Glomerular endothelial cell (primary cell): ENCODE measurements at places on chromosomes 7 and 10.

DNA sequence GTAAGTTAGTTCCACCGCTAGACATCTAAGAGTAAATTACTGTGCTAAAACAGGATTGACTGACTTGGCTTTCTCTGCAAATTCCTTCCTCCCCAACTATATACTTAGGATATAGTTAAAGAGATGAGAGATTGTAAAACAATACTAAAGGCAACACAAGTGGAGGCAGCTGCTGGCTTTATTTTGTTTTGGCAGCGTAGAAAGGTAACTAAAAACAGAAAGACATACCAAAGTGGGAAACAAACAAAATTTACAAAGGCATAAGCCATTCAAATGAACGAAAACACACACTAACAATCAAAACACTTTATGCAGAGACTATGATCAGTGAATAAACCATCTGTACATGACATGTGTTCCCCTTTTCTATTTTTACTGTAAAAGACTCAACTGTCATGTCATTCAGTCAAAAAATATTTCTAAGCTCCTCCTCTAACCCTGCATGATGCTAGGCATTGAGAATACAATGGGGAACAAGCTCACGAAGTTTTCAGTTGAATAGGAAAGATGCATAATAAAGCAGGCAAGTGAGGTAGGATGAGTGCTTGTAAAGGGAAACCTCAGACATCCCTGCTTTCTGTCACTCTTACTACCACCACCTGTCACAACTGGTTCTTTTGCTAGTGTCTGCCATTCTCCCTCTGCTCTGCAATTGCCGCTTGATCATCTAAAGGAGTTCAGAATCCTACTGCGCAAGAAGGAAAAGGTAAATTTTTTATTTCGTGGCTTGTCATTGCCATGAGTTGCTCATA lies 64.2 kb upstream of the COL1A2 start:
- DNase-seq: no peak

DNA sequence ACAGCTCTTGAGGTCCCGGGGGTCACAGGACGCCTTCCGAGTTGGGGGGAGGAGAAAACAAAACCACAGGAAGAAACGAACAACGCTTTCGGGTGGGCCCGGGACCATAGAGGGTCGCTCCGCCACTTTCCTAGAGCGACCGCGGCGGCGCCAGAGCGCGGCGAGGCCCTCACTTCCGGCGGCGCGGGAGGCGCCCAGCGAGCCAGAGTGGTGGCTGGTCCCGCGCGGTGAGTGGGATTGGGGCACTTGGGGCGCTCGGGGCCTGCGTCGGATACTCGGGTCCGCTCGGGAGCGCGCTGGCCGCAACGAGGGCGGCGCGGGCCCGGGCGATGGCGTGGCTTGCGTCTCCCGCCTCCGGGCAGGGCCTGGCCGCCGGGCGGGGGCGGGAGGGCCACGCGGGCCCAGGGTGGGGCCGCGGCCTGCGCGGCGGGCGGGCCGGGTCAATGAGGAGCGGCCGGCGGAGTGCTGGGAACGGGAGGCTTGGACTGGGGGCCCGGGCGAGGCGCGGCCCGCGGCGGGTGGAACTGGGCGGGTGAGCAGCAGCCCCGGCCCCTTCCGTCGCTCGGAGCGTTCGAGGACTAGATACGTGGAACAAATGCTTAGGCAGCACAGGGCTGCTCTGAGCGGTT lies at the start of gene ZNF22:
ZNF22 (plus strand) TSS at position 172 of the 629 bp plus-strand sequence. CDS start 2,446 bp downstream, outside the sequence.
- DNase-seq: no peak

- DNase-seq: peak; percentile 39
Observed at GRCh38 chr7:46257761-46258448, 336.8 kb upstream of the IGFBP3 start.

- DNase-seq: no peak
Observed at GRCh38 chr10:122062831-122063674, 74.1 kb downstream of the TACC2 start.

DNA sequence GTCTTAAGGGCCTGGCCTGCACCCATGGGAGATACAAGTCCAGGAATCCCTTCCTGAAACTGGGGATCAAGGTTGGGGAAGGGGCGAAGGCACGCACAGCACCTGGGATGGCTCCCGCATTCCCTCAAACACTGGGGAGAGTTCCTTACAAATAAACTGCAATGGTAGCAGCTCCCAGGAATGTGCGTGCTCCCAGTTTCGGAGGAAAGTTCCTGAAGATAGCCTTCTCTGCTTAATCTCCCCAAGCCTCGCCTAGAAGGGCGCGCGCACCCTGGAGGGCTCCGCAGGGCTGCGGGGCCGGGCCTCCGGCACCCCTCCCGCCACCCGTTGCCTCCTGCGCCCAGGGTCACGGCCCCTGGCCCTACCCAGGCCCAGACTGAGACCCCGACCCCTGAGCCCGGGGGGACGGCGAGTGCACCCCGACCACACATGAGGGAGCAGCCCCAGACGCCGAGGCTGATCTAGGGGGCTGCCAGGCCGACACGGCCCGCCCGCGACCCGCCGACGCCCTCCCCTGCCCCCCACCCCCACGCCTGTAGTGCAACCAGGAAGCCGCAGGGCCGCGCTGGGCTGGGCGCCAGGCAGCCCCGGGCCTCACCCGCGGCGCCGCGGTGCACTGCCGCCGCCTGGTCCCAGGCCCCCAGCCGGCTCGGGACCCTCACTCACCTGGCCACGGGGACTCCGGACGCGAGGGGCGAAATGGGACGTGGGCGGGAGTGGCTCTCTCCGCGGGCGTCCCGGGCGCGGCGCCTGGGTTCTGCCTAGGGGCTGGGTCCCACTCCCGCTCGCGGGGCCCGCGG lies 460 bp downstream of the ANXA11 start:
- no peak for DNase-seq

- no peak for DNase-seq
Observed at GRCh38 chr10:102195296-102195870, 30.7 kb upstream of the ELOVL3 start.

DNA sequence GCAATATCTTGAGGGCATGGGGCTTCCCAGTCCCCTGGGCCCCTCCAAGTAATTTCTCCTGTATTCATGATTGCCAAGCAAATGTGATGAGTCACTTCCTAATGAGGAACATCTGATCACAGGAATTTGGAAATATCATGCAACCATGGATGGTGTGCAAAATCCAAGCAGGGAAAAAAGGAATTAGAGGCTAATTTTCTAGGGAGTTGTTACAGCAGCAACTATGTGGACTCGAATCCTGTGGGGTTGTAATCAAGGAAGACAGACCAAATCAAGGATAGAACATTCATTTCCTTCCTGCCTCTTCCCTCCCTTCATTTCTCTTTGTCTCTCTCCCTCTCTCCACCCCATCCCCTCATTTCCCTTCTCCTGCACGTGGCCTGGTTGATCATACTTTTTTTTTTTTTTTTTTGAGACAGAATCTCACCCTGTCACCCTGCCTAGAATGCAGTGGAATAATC lies 23.9 kb upstream of the AGFG2 start:
- peak; percentile 22 for DNase-seq

DNA sequence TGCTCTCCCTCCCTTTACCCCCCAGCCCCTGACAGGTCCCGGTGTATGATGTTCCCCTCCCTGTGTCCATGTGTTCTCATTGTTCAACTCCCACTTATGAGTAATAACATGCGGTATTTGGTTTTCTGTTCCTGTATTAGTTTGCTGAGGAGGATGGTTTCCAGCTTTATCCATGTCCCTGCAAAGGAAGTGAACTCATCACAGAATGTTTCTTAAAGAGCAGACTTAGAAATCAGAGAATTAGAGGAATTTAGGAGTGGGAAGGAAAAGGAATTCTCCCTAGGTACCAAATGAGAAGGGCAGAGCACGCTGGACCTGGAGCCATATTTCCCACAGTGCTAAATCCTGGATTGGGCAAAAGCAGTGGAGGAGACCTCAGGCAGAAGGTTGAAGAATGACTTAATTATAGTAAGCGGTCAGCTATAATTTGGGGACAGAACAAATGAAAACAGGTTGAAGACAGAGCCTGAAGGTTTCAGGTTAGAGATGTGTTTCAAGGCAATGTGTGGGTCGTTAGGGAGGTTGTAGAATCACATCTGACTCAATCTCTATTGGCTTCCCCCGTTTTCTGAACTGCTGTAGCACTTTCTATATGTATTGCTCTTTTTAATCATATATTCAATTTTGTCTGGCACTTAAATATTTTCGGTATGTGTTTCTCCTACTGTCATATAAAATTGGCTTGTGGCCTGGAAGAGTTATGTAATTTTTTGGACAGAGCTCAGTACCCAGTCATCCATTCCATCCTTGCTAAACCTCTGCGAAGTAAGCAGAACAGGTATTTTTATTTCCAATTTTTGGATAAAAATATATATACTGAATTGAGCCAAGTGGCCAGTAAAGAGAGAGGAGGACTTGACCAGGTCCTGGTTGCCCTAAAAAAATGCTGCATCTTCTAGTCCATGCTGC lies 210.5 kb upstream of the KLF6 start:
- peak; percentile 22 for DNase-seq

GRCh38 chr10:22723783-22724182 lies 9.4 kb upstream of the PIP4K2A start:
- no peak for DNase-seq

- no peak for DNase-seq
Observed at GRCh38 chr7:17524746-17525145, 226.3 kb downstream of the AHR start.

DNA sequence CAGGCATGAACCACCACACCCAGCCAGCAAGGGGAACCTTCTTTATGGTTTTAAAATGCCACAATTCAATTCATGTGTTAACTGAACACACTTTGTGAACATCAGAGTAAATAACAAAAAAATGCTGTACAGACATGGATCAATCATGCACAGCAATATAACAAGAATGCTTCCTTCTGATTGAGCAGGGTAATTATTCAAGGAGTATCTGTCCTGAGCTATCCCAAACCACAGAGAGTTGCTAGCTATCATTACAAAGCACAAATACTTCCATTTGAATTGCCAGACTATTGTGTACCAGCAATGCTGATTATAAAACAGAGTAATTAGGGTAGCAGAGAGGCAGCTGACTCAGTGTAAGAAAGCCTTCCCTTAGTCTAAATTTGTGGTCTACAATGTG lies 11.3 kb upstream of the RHOBTB1 start:
- DNase-seq: no peak

DNA sequence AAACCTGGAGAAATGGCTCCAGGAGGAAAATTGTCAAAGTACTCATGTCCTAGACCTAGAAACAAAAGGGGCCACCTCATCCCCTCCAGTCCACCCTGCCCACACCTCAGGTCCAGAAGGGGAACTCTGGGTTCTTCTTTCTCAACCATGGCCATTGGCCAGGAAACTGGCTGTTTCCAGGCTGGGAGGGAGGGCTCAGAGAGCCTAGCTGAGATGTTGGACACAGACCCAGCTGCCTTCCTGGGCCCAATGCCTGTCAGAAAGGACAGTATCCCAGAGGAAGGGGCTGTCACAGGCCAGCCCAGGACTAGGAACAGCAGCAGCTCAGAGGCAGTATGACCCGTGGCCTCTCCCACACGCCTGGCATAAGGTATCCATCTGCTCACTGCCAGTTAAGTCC lies 9.6 kb downstream of the GRID1 start:
- DNase-seq: no peak

GRCh38 chr10:49562893-49563292 lies 24.0 kb upstream of the ERCC6 start:
- no peak for DNase-seq

GRCh38 chr10:17756557-17757217 lies 4.7 kb downstream of the TMEM236 start:
- no peak for DNase-seq

DNA sequence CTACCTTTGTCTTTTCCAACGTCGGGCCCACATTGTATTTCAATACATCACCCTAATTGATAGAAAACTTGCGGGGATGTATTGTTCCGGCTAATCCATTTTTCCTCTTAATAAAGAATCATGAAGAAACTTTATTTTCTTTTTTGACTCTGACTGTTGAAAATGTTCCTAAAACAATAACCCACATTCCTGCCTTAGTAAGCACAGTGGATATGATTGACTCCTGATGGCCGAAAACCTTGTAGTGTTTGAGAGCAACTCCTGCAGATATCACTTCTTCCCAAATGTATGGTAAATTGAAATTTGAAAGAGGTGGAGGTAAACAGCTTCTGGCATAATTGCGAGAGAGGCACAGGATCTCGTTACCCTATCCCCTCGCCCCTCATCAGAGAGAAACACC lies 65.7 kb downstream of the BICC1 start:
- DNase-seq: no peak

- peak; percentile 68 for DNase-seq
Observed at GRCh38 chr10:79266543-79267312, 80.5 kb upstream of the PPIF start.

DNA sequence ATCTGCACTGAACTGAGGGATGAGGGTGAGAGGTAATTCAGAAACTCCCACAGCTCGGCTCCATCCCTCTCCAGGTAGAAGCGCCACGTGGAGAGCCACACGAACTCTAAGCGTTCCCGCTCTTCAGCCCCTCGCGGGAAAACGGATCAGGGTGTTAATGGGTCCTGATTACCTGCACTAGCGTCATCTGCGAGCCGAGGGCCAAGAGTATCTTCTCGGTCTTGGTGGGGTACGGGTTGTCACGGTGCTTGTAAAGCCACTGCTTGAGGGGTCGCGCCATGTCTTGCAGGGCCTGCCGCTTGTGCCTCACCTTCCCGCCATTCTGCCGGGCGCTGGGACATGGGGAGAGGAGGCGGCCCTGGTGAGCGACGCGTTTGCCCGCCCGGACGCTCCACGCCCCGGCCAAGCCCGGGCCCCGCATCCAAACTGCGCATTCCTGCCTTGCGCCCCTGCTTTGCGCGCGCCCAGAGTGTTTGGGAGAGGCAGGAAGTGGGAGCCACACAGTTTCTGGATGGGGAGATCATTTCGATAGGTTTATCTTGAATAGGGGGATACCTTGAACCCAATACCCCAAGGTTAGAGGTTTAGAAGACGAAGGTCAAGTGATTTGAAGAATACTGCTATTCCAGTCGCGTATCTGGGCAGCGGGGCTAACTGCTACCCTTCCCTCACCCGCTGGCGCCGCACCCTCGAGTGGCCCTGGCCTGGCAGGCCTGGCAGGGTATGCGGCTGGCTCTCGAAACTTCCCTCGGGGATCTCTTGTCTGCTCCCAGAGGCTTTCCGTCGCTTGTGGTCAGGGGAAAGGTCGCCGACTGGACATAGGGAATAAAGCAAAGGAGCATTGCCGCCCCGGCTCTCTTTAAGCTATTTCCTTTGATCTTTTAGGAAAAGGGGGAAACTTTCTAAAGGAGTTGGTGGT lies 4.2 kb downstream of the MKX start:
- DNase-seq: no peak

DNA sequence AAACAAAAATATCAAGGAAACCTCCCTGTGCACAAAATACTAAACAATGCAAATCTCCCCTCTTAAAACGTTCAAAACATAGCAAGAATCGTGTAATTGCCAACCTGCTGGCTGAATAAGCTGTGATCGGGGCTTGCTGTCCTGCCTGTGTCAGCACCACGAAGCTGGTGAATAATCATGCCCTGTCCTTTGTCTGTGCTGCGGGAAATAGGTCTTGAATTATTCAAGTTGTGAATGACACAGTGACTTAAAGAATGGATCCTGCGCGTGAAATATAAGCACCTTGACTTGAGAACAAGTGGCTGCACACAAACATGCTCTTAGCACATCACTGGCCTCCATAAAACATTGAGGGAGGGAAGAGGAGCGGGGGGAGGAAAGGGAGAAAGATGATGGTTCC lies 130.2 kb downstream of the OAT start:
- no peak for DNase-seq

- no peak for DNase-seq
Observed at GRCh38 chr10:19848226-19848985, 32.2 kb downstream of the PLXDC2 start.

- DNase-seq: no peak
Observed at GRCh38 chr7:149686011-149686410, 87.4 kb downstream of the ZNF467 start.
